ENCODE measurements at places on chromosomes 2 and 18. TPM values are rescaled to one million over a fixed set of nuclear protein-coding genes. Genes with fewer than 3 reads are reported as not detected.

Gene STK11IP
- 32.9 TPM for total RNA-seq

Gene SNED1
- total RNA-seq: 0.30 TPM

Gene OSBPL6
- total RNA-seq: 10.8 TPM

Gene ZSWIM2
- not detected for total RNA-seq

Gene PRSS56
- 52.4 TPM for total RNA-seq

Gene CRYGD
- total RNA-seq: not detected

Gene BOLL
- total RNA-seq: not detected

Gene NLRC4
- not detected for total RNA-seq

GRCh38 chr18:75544051-75544481 lies 116.6 kb upstream of the SMIM21 start:
- no peak overlapping the region for H3K27ac ChIP-seq
- no peak for DNase-seq
- H3K4me3 ChIP-seq: no peak overlapping the region
- H3K36me3 ChIP-seq: no peaks in the 10 kb centered on the region
- H3K27me3 ChIP-seq: no peaks in the 10 kb centered on the region

- DNase-seq: no peak
- peaks cover 9% of the 10 kb centered on the region for H3K4me1 ChIP-seq
- H3K36me3 ChIP-seq: no peaks in the 10 kb centered on the region
Measured at GRCh38 chr2:23649819-23650218, 264.8 kb downstream of the KLHL29 start.

DNA sequence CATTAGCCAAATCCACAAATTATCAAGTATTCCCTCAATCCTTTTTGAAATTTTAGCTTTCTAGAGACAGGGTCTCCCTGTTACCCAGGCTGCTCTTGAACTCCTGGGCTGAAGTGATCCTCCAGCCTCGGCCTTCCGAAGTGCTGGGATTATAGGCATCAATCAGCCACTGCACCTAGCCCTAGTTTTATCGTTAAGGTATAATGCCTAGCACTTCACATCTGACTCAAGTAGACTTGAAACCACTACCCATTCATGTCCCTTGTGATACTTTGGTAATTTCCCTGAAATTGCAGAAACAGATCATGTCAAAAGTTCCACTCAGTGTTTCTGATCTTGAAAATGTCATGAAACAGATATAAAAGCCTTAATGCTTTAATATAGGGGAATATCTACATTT lies 26.3 kb downstream of the MEX3C start:
- H3K4me1 ChIP-seq: peaks cover 18% of the 10 kb centered on the region
- no peak overlapping the region for H3K27ac ChIP-seq
- no peaks in the 10 kb centered on the region for H3K27me3 ChIP-seq
- H3K36me3 ChIP-seq: peaks cover 15% of the 10 kb centered on the region
- no peak overlapping the region for H3K4me3 ChIP-seq

DNA sequence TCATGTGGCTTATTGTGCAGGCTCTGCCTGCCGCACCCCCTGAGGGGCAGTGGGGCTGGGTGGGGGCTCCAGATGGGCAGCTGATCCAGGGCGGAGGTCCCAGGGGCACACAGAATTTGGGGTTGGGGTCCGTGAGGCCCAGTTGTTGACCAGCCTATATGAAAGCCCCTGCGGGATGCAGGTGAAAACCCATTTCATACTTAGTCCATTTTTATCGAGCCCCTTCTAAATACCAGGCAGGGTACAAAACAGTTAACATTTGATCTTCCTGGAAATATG lies 30.6 kb downstream of the MYO7B start:
- H3K4me1 ChIP-seq: no peaks in the 10 kb centered on the region
- H3K27ac ChIP-seq: no peak overlapping the region
- no peak for DNase-seq
- H3K36me3 ChIP-seq: no peaks in the 10 kb centered on the region

GRCh38 chr2:241887806-241888522 lies 18.4 kb downstream of the RTP5 start:
- DNase-seq: no peak
- no peaks in the 10 kb centered on the region for H3K27me3 ChIP-seq
- no peak overlapping the region for H3K4me3 ChIP-seq
- peaks cover 9% of the 10 kb centered on the region for H3K36me3 ChIP-seq
- peaks cover 22% of the 10 kb centered on the region for H3K4me1 ChIP-seq

- DNase-seq: no peak
- no peak overlapping the region for H3K4me3 ChIP-seq
- H3K36me3 ChIP-seq: no peaks in the 10 kb centered on the region
- H3K27ac ChIP-seq: no peak overlapping the region
Measured at GRCh38 chr2:113116100-113116958, 11.1 kb upstream of the IL1RN start.

GRCh38 chr2:137252934-137253333 lies 487.6 kb downstream of the THSD7B start:
- H3K4me3 ChIP-seq: no peak overlapping the region
- no peak overlapping the region for H3K27ac ChIP-seq
- H3K36me3 ChIP-seq: no peaks in the 10 kb centered on the region
- no peak for DNase-seq

DNA sequence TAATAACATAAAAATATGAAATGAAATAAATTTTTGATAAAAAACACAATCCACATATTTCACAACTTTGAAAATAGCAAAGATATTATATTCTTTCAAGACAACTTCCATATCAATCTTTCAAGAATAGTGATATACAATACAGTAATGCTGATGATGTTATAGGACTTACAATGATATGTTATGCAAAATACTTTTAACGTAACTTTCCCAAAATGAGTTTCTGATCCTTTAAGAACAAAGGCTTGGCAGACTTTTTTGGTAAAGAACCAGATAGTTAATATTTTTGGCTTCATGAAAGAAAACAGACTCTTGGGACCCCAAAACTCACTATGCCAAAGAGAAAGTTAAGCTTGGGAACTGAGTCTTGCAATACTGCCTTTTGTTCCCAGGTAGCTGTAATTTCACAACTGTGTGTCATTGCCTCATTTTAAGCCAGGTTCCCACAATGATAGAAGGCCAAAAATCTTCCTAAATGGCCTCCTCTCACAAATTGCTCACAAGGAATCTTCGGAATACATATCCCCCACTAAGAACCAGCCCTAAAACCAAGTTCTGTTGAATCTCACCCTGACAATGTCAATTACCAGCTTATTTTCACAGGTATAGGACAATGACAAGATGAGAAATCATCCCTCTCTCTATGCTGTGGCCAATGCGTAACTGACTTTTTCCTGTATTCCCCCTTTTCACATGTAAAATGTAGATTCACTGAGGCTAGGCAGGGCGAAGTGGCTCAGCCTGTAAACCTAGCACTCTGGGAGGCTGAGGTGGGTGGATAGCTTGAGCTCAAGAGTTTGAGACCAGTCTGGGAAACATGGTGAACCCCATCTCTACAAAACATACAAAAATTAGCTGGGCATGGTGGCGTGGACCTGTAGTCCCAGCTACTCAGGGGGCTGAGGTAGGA lies 54.8 kb upstream of the STRN start:
- DNase-seq: no peak
- peak overlapping the region; percentile 3 for H3K27ac ChIP-seq
- H3K27me3 ChIP-seq: no peaks in the 10 kb centered on the region
- peaks cover 8% of the 10 kb centered on the region for H3K36me3 ChIP-seq
- H3K4me3 ChIP-seq: no peak overlapping the region
- H3K4me1 ChIP-seq: no peaks in the 10 kb centered on the region

GRCh38 chr2:150903461-150903860 lies 358.2 kb downstream of the RBM43 start:
- H3K36me3 ChIP-seq: peaks cover 26% of the 10 kb centered on the region
- H3K27me3 ChIP-seq: no peaks in the 10 kb centered on the region
- peaks cover 4% of the 10 kb centered on the region for H3K4me1 ChIP-seq
- H3K27ac ChIP-seq: no peak overlapping the region

DNA sequence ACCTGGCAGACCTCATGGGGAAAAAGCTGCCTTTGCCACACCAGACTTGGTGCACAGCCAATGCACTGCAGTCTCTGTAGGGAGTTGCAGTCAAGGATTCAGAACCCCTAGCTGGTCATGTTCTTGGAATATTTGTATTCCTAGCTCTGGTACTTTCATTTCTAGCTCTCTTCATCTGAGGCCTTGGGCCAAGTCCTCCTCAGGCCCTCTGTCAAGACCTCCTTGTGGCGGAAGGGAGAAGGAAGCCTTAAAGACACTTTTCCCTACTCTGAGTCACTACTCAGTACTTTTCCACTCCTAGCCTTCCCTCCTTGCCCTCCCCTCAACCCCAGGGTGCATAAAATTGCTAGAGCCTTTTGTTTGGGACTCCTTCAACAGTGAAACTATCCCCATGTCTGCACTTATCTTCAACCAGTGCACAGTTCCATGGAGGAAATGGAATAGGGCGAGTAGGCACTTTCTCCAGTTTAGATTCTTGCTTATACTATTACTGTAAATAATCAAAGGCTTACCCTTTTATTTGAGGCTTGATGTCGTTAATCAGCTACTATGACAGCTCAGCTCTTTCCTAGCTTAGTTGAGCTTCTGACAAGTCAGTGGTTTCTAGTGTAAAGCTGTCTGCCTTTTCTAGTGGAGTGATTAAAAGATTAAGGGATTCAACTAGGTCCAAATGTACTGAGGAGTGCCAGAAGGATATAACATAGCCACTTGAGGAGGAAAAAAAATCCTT lies 15.8 kb downstream of the M1AP start:
- H3K27me3 ChIP-seq: peaks cover 25% of the 10 kb centered on the region
- no peak for DNase-seq
- H3K4me1 ChIP-seq: peaks cover 4% of the 10 kb centered on the region

GRCh38 chr18:6210349-6211173 lies 204.2 kb downstream of the L3MBTL4 start:
- DNase-seq: no peak
- no peak overlapping the region for H3K4me3 ChIP-seq
- H3K36me3 ChIP-seq: no peaks in the 10 kb centered on the region

- peak overlapping the region; percentile 98 for H3K4me3 ChIP-seq
- peaks cover 26% of the 10 kb centered on the region for H3K4me1 ChIP-seq
- H3K36me3 ChIP-seq: peaks cover 10% of the 10 kb centered on the region
- peak overlapping the region; percentile 97 for H3K27ac ChIP-seq
- peaks cover 3% of the 10 kb centered on the region for H3K27me3 ChIP-seq
Measured at GRCh38 chr18:35971661-35972196, 750 bp upstream of the RMP24 start.

DNA sequence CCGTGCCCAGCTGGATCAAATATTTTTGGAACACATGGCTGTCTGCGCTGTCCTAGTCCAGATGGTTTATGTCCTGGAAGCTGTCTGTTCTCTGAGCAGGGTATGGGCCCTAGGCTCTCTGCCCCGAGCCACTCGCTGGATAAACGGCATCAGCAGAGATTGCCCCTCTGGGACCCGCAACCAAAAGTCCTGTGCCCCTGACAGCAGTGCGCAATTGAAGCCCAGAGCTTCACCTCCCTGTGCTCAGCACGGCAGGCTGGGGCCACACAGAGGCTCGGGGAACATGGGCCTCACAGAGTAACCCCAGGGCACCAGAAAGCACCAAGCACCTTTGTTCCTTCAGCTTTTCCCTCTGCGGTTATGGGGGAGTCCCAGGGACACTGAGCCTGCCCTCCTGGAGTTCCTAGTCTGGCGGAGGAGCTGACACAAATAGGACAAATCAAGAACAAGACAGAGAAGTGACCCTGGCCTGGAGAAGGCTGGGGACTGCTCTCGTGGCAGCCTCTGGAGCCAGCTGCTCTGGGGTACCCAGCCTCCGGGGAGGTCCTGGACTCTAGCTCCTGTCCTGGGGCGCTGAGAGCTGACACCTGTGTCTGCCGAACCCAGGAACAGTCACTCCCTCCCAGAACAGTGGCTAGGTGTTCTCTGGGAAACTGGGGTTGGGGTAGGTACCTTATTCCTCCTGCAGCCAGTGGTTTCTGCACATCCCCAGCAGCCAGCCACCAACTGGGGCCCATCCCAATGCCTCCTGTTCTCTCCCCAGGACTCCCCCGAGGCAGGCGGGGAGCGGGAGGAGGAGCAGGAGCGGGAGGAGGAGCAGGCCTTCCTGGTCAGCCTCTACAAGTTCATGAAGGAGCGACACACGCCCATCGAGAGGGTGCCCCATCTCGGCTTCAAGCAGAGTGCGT lies 12.3 kb downstream of the ARID5A start:
- no peak overlapping the region for H3K4me3 ChIP-seq
- H3K27me3 ChIP-seq: no peaks in the 10 kb centered on the region
- no peak for DNase-seq
- H3K27ac ChIP-seq: no peak overlapping the region
- peaks cover 7% of the 10 kb centered on the region for H3K4me1 ChIP-seq

- H3K36me3 ChIP-seq: peaks cover 10% of the 10 kb centered on the region
- no peak for DNase-seq
- H3K27ac ChIP-seq: no peak overlapping the region
- peaks cover 36% of the 10 kb centered on the region for H3K4me1 ChIP-seq
- peak overlapping the region; percentile 44 for H3K4me3 ChIP-seq
- H3K27me3 ChIP-seq: no peaks in the 10 kb centered on the region
Measured at GRCh38 chr18:80210312-80211083, 36.8 kb downstream of the PARD6G start.

DNA sequence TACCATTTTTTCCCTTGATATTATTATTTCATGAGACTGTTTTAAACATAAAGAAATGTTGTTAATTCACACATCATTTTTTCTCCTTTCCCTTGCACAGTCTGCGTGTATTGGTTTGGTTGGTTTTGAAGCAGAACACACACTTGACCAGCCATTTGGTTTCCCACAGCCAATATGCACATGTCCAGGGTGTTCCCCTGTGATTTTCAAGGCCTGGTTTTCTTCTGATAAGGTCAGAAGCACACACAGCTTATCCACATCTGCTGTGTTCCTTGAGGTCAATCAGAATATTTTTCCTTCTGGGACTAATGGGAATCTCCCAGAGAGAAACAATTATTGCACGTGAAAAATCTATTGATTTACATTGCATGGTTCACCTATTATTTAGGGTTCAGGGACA lies 103.2 kb upstream of the EFEMP1 start:
- no peak overlapping the region for H3K27ac ChIP-seq
- DNase-seq: no peak
- no peaks in the 10 kb centered on the region for H3K4me1 ChIP-seq
- H3K27me3 ChIP-seq: peaks cover 11% of the 10 kb centered on the region

GRCh38 chr18:62729487-62730386 lies 14.4 kb downstream of the PHLPP1 start:
- no peak for DNase-seq
- H3K4me3 ChIP-seq: no peak overlapping the region
- peaks cover 13% of the 10 kb centered on the region for H3K4me1 ChIP-seq

- no peak for DNase-seq
- peaks cover 2% of the 10 kb centered on the region for H3K27me3 ChIP-seq
- H3K36me3 ChIP-seq: no peaks in the 10 kb centered on the region
- H3K4me1 ChIP-seq: peaks cover 7% of the 10 kb centered on the region
- H3K4me3 ChIP-seq: no peak overlapping the region
Measured at GRCh38 chr2:149167001-149167780, 128.7 kb downstream of the LYPD6B start.

GRCh38 chr18:37953876-37954275 lies 388.3 kb upstream of the CELF4 start:
- H3K27me3 ChIP-seq: no peaks in the 10 kb centered on the region
- H3K36me3 ChIP-seq: peaks cover 2% of the 10 kb centered on the region
- no peak overlapping the region for H3K4me3 ChIP-seq
- no peak overlapping the region for H3K27ac ChIP-seq

- H3K36me3 ChIP-seq: peaks cover 20% of the 10 kb centered on the region
- no peaks in the 10 kb centered on the region for H3K27me3 ChIP-seq
- no peaks in the 10 kb centered on the region for H3K4me1 ChIP-seq
- no peak for DNase-seq
Measured at GRCh38 chr2:128159437-128159836, 68.4 kb downstream of the UGGT1 start.

GRCh38 chr2:237180187-237180586 lies 94.5 kb downstream of the COPS8 start:
- H3K27ac ChIP-seq: no peak overlapping the region
- no peaks in the 10 kb centered on the region for H3K4me1 ChIP-seq
- no peak for DNase-seq
- no peak overlapping the region for H3K4me3 ChIP-seq
- H3K36me3 ChIP-seq: peaks cover 4% of the 10 kb centered on the region

- no peak for DNase-seq
- no peaks in the 10 kb centered on the region for H3K4me1 ChIP-seq
- H3K4me3 ChIP-seq: no peak overlapping the region
- peaks cover 1% of the 10 kb centered on the region for H3K36me3 ChIP-seq
Measured at GRCh38 chr18:36893227-36893626, 64.3 kb downstream of the KIAA1328 start.
